Activated CD4-positive, alpha-beta T cell treated with anti-CD3 and anti-CD28 coated beads for 24 hours (primary cell): ENCODE measurements at places on chromosomes 11 and 22.
A peak's percentile ranks its signal among the peaks of the same experiment; 100 is the strongest.

- DNase-seq = no peak
Observed at GRCh38 chr22:22703715-22704114, 59.3 kb downstream of the GGTLC2 start.

DNA sequence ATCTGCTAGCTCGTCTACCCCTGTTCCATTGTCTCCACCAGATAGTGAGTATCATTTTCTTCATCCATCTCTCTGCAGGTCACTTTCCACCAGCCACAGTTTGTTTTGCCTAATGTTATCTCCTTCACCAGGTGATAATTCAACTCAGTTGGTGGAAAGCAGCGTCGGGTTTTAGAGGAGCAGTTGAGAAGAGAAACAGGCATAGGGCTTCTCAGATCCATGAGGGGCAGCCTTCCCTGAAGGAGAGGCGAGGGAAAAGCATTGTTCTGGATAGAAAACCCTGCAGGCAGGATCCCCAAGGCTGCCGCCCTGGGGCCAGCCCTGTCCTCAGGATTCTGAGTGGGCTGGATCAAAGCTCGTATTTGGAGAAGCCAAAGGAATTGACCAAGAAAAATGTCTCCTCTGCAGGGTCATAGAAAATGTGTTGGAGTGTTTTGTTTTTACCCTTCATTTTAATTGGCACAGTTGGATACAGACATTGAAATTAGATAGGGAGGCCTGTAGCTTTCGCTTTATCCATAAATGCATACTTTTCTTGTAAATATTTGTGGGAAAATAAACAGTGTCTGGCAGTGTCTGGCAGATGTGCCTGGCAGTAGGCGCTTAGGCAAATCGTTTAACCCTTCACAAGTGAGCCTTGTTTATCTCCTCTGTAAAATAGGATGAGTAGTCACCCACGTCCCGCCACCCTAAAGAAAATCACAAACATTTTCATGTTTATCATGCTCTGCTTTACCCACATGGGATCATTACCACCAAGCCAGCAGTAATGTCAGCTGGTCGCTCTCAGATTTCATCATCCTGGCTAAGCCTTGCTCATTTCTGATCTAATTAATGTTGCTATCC, 73.4 kb upstream of the TTC12 start:
- DNase-seq = no peak

GRCh38 chr11:122137078-122137793, 21.2 kb upstream of the BLID start:
- no peak for DNase-seq

GRCh38 chr11:19853920-19854319, 141.3 kb downstream of the NAV2 start:
- DNase-seq = no peak

DNA sequence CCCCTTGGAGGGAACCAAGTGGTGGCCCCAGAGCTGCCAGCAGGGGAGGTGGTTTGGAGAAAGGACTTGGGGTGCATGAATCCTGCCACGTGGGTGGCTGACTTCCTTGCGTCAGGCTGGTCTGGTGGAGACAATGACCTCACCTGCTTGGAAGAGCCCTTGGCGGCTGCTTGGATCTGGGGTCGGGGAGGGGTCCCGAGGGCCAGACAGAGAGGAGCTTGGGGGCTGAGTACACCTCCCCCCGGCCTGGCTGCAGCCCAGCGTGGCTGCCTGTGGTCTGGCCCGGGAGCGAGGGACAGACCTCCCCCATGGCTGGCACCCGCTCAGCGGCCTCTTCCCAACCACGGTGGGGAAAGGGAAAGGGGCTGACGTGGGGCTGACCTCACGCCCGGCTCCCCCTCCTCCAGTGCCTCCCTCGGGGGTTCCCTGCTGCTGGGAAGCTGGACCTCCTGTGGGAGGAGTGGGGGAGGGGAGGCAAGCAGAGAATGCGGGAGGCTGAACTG, 13.8 kb downstream of the LIF start:
- no peak for DNase-seq

- no peak for DNase-seq
Observed at GRCh38 chr11:65478388-65479183, 20.3 kb upstream of the MALAT1 start.

DNA sequence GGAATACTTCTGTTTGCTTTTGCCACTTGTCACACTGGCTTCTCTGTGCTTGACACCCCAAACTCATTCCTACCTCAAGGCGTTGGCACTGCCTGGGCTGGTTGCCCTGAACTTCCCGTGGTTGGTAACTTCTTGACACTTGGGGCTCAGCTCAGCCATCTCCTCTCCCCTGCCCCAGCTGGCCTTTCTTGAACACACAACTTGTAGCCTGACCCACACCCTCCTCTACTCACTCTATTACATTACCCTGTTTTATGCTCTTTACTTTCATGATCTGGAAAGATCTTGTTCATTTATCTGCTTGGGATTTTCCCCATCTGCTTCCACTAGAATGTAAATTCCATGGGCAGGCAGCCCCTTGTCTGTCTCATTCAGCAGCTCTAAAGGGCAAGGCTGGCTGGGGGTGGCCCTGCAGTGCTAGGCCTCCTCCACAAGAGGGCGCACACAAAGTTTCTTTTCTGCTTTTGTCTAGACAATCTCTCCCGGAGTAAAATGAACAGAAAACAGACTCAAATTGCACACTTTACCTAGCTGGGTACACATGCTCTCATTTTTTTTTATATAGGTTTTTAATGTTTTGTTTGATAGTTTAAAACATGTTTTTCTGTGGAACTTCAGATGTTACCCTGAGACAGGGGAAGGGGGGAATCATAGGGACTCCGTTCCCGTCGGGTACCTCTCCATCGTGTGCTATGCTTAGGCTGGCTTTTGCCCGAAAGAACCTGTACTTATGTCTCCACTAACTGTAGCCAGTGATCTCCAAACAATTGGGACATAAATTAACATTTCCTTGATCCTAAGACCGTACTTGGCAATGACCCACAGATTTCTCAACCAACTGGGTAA, 16.4 kb upstream of the MRGPRX2 start:
- DNase-seq = peak; percentile 49

DNA sequence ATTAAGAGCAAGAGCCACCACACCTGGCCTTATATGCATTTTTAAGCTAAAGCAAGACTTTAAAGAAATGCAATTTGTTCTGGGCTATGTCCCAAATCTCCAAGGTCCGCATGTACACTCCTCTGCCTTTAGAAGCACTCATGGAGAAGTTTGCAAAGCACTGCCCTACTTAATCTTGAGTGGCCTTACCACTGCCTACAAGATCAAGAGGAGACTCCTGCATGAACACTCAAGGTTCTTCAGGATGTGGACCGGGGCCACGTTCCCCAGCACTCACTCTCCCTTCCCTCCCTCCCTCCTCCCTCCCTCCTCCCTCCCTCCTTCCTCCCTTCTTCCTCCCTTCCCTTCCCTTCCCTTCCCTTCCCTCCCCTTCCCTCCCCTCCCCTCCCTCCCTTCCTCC, 63.2 kb upstream of the HSPA8 start:
- no peak for DNase-seq

DNA sequence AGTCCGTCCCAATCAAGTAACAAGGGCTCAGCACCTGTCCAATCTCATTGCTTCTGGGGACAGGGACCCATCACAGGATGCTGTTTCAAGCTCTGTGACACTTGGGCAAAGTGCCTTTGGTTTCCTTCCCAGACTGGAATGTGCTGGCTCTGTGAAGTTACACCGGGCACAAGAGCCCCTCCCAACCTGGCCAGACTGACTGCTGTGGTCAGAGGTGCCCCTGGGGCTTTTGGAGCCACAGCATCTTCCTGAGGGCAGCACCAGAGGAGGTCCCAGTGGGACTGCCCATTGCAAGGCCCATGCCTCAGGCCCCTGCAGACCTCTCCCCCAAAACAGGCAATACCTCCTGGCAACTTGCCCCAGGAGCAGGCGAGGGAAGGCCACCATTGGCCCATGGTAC, 155.2 kb upstream of the GRK3 start:
- DNase-seq = no peak

DNA sequence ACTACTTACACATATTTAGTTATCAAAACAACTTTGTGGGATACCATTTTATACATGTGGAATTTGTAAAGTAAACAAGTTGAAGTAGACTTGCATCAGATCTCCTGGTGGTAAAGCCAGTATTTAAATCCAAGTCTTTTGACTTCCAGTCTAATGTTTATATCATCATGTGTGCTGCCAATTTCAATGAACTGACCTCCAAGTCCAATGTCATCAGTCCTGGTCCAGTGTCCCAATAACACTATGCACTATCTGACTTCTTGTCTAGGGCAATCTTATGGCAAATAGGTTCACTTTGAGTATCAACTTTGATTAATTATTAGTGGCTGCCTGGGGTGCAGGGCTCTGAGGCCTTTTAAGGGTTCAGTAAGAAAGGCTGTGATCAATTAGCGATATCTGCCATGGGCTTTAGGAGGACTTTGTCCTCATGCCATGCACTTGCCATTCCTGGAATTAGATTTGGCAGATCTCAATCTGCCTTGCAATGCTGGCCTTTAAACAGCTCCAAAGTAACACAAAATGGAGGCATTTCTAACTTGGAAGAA, 9.6 kb upstream of the PTS start:
- DNase-seq = no peak

- no peak for DNase-seq
Observed at GRCh38 chr11:117410861-117411710, 83.4 kb downstream of the CEP164 start.

- DNase-seq = peak; percentile 26
Observed at GRCh38 chr11:74011360-74012073, 2.6 kb upstream of the UCP3 start.

DNA sequence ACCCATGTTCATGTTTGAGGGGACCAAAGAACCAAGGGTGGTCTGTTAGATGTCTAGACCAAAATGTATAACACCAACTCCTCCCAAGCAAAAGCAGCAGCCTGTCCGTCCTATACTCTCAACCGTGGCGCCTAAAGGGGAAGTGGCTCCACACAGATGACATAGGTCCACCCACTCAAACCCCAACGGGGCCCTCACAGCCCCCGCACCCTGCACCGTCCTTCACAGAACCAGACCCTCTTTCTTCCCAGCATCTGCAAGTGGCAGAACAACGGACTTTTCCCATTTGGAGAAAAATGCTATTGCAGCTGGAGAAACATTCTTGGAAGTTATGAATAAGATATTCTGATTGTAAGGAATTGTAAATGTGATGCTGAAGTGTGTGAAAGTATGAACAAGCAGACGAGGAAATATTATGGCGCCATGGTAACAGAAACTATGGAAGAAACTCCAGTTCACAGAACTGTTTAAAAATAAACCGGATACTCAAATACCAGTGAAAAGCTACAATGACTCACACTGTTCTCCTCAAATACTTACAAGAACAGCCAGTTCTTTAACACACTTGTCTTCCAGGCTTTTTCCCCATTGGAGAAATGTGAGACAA, 76.5 kb upstream of the ARFGAP3 start:
- DNase-seq = peak; percentile 17

DNA sequence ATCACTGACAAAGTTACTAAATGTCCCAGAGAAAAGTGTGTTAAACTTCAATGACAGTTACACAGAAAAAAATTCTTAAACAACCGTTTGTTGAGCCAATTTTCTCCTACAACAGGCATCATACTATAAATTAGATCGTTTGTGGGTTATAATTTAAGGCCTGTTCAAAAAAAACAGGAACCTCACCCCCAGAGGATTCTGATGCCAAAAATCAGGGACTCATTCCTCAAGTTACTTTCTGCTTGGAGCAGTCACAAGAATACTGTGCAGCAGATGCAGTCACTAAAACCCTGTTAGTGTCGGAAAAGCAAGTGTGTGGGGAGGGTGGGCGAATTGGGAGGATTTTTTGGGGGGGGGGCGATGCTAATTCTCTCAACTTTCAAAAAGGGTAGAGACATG, 657 bp downstream of the CWC15 start:
- no peak for DNase-seq

- DNase-seq = no peak
Observed at GRCh38 chr11:36757075-36757474, 159.0 kb upstream of the RAG2 start.

GRCh38 chr11:61694946-61695706, 14.9 kb downstream of the DAGLA start:
- no peak for DNase-seq

DNA sequence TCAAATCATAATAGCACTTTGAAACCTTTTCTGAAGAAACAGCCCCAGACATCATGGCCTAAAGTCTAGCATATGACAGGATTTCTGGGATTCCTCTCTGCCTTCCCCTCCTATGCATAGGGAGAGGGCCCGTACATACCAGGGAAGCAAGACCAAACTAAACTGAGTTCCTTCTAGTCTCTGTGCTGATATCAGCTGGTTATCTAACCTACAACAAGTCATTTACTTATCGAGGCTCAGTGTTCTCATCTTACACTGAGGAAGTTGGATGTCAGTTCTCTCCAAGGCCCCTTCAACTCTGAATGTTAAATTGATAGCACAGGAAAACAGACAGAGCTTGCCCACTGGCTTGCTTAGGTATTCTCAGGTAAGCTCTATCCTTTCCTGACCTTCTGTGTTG, 17.0 kb upstream of the GRIK4 start:
- no peak for DNase-seq

DNA sequence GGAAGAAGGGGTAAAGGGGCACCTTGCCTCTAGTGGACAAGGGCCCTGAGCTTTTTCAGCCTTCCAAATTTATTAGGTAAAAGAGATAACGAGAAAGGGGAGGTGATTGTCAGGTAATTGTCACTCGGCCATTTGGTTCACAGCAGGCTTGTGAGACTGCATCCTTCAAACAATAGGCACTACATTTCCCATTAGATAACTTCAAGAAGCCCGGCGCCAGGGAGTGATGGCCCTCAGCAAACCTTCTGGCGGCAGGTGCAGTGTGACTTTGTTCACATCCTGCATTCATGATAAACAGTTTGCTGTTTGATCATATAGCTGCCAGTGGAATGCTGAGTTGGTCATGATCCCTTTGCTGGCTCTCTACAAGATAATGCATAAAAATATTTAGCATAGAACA, 185.1 kb downstream of the CWF19L2 start:
- no peak for DNase-seq

DNA sequence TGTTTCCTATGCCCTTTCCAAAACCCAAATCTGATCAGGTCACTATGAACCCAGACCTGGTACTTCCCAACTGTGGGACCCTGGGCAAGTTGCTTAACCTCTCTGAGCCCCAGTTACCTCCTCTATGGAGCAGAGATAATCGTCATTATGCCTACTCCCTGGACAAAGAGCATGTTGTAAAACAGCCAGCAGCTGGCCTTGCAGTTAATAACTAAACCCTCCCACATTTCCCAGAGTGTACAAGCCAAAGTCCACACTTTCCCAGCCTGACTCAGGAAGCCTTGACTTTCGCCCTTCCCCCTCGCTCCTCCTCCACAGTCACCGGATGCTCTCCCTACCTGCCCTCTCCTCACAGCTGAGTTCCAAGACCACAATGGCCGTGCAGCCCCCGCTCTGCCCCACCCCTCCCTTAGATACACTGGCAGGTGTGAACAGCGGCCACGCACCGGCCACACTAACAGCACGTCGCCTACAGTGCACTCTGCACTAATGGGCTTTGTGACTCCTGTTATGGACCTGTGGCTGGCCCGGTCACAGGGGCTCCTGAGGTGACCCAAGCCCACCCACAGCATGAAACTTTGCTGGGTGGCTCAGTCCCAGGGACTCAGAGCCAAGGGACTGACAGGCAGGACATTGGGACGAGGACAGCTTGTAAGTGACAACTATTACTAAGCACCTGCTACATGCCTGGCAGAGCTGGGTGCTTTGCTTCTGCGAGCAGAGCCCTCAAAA, 15.6 kb upstream of the MFNG start:
- DNase-seq = no peak

GRCh38 chr11:68998390-68998911, 14.6 kb downstream of the MRGPRF start:
- DNase-seq = no peak
